Stimulated activated CD8-positive, alpha-beta memory T cell treated with anti-CD3 and anti-CD28 coated beads, Interleukin-15, amount 100 ng/mL, for 1 hour (primary cell): ENCODE measurements at places on chromosomes 5 and 9.

- DNase-seq: no peak
Measured at GRCh38 chr5:133952729-133953567, 15.5 kb downstream of the C5orf15 start.

GRCh38 chr5:84218546-84218945 lies 166.1 kb downstream of the EDIL3 start:
- DNase-seq: no peak

- DNase-seq: no peak
Measured at GRCh38 chr5:147369742-147370374, 135.0 kb downstream of the STK32A start.

DNA sequence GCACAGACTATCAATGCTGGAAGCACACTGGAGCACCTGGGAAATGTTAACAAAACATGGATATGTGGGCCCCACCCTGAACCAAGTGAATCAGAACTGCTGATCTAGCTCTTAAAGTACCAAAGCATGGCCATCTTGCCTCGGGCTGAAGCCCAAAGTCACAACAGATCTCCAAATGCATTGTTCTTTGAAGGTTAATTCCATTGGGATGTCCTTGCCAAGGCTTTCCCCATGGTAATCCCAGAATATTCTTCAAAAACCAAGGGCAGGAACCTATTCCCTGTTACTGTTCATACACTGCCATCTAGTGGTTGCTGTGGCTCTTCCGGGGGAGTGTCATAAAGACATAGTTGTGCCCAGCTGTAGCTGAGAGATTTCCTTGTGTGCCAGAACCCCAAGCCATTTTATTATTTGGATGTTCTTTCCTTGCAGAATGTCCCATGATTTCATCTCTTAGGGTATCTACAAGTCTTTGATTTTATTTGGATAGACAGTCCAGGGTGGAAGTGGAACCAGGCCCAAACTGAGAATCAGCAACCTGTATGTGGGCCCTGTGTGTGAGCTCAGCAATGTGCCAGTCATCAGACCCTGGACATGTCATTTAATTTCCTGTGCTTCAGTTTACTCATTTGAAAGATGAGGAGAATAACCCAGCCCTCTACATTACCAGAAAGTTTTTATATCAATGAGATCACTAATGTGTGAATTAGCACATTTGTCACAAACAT lies 290.0 kb downstream of the ACTL7B start:
- DNase-seq: no peak

DNA sequence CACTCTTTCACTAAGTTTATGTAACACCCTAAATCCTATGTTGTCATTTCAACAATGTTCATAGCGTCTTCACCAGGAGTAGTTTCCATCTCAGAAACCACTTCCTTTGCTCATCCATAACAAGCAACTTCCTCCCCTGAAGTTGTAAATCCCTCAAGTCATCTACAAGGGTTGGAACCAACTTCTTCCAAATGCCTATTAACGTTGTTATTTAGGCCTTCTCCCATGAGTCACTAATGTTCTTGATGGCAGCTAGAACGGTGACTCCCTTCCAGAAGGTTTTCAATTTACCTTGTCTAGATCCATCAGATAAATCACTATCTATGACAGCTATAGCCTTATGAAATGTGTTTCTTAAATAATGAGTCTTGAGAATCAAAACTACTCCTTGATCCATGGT lies 73.3 kb upstream of the TARS1 start:
- no peak for DNase-seq

DNA sequence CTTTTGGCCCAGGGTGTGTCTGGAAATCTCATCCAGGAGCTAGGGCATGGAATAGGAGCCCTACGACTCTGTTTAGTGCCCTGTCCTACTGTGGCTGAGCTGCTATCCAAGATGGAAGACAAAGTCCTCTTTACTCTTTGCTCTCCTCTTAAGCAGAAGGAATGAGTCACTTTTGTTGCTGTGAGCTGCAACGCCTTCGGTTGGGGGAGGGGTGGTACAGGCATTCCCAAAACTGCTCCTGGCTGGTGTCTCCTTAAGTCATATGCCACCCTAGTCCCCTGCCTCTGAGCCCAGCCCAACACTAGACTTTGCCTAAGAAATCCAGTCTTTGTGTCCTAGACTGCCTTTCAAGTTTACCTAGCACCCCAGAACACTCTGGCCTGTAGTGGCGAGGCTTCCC lies 99.9 kb downstream of the PRR16 start:
- DNase-seq: no peak

- DNase-seq: no peak
Measured at GRCh38 chr9:128762671-128763449, 8.9 kb downstream of the ZER1 start.

GRCh38 chr9:86792136-86792535 lies 155.2 kb downstream of the GAS1 start:
- no peak for DNase-seq

GRCh38 chr9:120925535-120926396 lies 830 bp downstream of the TRAF1 start:
- DNase-seq: peak; percentile 71

DNA sequence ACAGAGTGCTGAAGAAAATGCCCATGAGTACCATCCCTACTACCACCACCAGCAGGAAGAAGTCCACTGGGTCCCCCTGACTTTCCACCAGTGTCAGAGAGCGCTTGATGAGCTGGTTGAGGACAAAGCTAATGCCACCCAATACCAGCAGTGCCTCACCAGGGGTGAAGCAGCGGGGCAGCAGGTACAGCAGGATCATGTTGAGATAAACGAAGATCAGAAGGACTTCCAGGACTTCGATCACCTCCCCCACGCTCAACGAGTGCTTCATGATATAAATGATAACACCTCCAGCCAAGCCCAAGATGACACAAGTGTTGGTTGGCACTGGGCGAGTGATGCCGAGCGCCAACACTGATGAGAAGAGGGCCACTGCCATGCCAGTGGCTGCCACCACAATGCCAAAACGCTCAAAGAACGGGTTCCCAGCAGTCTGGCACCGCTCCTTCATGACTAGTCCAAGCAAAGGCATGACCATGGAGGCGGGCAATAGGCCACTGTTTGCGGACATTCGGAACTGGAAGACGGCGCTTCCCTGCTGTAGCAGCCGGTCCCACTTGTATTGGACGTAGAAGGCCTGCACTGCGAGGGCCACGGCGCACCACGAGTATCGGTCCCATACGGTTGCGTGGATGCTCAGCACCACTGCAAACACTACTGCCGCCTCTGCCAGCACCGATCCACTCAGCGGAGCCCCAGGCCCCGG lies 679 bp downstream of the DOLK start:
- DNase-seq: no peak

DNA sequence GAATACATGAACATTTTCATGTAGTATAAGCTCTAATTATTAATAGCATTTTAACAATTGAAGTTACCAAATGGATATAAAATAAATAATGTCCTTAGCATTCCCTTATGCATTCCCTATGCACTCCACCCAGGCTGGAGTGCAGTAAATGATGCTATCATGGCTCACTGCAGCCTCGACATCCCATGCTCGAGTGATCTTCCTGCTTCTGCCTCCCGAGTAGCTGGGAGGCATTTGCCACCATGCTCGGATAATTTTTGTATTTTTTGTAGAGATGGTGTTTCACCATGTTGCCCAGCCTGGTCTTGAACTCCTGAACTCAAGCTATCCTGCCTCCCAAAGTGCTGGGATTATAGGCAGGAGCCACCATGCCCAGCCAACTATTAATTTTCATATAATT lies 184.0 kb downstream of the PBX3 start:
- DNase-seq: no peak

DNA sequence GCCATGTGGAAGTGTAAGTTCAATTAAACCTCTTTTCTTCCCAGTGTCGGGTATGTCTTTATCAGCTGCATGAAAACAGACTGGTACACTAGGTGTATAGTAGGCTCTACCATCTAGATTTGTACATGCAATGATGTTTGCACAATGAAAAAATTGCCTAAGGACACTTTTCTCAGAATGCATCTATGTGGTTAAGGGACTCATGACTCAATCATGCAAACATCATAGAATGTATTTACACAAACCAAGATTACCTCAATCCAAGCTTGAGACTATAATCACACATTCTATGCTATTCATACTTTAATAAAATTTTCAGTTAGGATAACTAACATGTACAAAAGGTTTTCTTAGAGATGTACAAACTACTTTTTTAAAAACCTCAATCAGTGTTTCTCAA lies 1164.5 kb downstream of the CDH12 start:
- DNase-seq: no peak
